NCI-H187 (cell line): ENCODE measurements at places on chromosomes 2 and 18.

DNA sequence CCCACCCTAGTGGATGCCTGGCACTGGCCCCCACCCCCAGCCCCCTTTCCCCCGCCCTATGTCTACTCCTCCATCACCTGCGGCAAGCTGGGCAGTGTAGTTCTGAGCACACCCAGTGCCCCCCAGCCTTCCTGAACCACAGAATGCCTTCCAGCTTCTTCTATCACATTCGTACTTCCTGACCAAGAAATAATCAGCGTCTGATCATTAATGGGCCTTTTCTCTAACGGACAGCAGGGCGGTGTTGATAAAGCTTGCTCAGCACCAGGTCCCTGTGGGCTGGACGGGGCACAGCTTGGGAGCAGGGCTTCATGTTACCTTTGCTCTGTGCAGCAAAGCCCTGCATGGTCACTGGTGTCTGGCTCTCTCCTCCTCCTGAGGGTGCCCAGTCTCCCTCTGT is 15.4 kb downstream of the UXS1 start:
- DNase-seq, result no peak

DNA sequence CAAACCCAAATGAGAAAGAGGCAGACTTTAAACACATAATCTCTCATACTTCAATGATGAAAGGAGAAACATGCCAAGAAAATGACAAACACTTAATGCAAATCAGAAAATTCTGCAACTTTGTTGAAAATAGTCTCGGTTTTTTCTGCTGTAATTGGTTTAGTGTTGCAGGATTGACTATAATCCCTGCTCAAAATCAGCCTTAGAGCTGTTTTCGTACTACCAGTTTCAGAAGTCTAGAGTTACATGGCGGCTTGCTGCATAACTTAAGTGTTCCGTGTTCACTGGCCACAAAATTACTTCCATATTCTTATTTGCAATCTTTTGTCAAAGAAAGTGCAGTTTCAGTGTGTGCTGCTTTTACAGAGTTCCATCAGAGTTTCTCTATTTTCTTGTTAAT is 48.9 kb upstream of the ITGAV start:
- DNase-seq, result no peak

- no peak for DNase-seq
Observed at GRCh38 chr2:120802158-120802557, 66.5 kb downstream of the GLI2 start.

GRCh38 chr18:26429535-26430226 is 118.7 kb downstream of the KCTD1 start:
- no peak for DNase-seq
